ENCODE measurements at places on chromosomes 11 and 22.

DNA sequence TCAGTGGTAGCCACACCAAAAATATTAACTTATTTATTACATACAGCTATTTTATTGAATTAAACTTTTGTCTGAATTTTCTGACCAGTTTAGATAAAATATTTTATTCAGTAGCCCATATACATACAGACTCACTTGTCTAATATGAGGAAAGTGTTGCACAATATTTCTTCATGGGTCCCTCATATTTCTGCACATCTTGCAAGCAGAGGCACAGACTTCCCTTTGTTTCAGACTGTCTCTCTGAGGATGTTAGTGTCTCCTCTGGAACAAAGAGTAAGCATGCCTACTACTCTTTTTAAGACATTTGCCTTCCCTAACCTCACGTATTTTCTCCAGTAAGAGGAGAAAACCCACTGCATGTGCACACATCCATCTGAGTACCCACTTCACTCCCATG lies 81.2 kb downstream of the OR5AK2 start:
- no peak for DNase-seq

DNA sequence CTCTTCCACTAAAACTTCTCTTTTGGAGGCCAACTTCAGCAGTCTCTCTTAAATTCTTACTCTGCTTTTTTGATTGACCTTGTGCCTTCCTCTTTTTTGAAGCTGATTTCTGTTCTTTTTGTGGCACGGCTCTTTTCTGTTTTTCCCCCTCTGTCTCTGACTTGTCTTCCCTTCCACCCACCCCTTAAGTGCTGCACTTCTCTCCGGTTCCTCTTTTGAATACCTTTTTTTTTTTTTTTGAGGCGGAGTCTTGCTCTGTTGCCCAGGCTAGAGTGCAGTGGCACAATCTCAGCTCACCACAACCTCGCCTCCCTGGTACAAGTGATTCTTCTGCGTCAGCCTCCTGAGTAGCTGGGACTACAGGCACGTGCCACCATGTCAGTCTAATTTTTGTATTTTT lies 211.9 kb downstream of the BLID start:
- no peak for DNase-seq

- DNase-seq = no peak
Measured at GRCh38 chr11:18792827-18793226, 1.2 kb upstream of the PTPN5 start.

- peak; percentile 5 for DNase-seq
Measured at GRCh38 chr22:24727218-24727851, 47.2 kb downstream of the PIWIL3 start.

- DNase-seq = no peak
Measured at GRCh38 chr11:116773203-116774097, 663 bp upstream of the BUD13 start.

- no peak for DNase-seq
Measured at GRCh38 chr22:22802339-22802970, 85.2 kb upstream of the IGLL5 start.

- no peak for DNase-seq
Measured at GRCh38 chr22:43148581-43148980, 2.8 kb upstream of the TSPO start.

DNA sequence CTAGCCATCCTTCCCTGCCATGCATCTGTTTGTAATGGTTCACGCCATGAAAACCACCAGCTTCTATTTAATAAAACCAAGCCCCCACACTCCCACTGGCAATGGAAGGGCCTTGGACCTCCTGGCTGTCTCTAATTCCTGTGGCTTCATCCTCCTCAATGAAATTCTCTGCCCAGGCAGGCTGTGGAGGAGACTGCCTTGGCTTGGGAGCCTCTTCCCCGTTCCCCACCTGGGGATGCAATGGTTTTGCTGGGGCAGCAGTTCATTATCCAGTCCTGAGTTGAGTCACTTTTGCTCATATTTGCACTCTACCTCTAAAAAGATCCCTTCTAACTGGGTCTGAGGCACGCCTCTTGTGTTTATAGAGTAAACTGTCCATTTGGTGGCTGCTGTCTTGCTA lies 515.8 kb downstream of the NTM start:
- DNase-seq = no peak

DNA sequence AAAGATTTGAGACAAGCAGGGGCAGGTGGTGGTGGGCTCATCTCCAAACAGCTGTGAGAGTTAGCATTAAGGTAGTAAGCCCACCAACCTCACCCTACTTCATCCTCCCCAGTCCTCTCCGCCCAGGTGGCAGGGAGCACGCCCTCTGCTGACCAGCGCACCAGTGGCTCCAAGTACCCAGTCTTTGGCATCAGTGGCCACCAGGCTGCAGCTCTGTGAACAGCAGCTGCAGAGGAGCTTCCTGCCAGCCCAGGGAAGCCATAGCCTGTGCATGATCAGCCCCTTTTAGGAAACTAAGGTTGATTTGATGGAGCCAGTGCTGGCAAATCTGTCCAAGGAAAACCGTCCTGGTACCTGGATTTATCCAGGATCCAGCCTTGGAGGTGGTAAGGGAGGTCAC lies 21.7 kb downstream of the CAVIN3 start:
- DNase-seq = no peak

GRCh38 chr11:134024420-134025081 lies 44.3 kb upstream of the JAM3 start:
- no peak for DNase-seq

DNA sequence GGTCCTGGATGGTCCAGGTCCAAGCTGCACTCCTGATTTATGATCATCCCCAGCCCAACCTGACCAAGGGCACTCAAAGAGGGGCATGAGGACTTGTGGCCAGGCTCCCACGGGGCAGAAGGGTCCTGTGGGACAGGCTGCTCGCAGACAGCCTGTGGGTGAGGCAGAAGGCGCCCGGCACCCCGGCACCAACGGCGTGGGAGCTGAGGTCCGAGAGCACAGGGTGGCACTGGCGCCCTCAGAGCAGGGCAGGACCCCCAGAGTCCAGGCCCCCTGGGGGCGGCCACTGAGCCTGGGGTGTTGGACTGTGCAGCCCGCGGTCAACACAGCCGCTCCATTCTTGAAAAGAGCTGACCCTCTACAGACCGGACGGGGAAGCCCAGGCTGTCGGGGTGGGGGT lies 3.3 kb downstream of the IL17REL start:
- DNase-seq = no peak

- no peak for DNase-seq
Measured at GRCh38 chr22:45546333-45547015, 43.8 kb downstream of the FBLN1 start.

DNA sequence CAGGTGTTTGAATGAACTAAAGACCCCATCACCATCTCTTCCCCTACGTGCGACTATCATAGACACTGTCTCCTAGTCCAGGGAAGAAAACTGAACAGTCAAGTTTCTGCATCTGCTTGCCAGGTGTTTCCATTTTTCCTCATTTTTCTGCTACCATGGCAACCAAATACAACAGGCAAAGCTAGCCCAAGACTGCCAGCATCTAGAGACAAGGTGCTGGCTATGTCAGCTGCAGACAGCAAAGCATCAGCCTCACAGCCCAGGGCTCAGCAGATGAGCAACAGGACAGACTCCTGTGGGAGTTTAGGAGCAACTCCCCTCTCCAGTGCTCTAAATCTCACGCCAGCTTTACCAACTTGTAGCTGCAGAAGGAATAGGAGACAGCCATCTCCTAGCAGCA lies 124.3 kb downstream of the C11orf58 start:
- no peak for DNase-seq

GRCh38 chr11:94149431-94150017 lies 20.9 kb downstream of the PANX1 start:
- DNase-seq = no peak

DNA sequence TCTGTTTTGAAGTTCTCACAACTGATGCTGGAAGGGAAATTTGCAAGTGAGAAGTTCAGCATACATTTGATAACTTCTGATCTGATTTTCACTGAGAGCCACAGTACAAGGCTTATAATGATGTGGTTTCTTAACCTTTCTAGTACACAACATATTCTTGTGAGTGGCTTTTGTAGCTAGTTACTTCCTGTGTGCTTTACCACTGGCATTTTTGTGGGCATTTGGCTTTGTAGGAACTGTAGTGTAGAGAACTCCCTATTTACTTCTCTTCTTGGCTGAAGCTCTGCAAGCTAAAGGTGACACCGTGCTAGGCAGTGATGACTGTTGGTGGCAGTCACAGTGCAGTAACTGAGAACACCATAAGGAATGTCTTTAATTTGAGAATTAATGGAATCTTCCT lies 14.9 kb downstream of the USP47 start:
- no peak for DNase-seq

- no peak for DNase-seq
Measured at GRCh38 chr11:45383224-45383623, 97.1 kb upstream of the SYT13 start.

- DNase-seq = no peak
Measured at GRCh38 chr22:17824457-17824856, 50.2 kb upstream of the BID start.

DNA sequence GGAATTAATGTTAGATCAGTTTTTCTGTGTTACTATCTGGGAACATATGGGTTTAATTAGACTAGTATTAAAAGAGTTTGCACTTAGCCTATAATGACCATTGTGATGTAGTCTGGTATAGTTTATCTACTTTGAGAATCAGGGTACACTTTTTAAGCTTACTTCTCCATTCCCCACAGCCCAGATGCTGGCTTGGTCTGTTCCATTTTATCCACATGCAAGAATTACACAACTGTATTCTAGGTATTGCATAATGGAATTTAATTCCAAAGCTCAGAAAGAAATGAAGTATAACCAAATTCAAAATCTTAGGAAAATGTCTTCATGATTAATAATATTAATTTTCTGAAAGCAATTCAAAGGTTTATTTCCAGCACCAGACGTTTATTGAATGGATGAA lies 122.2 kb upstream of the PDGFD start:
- DNase-seq = no peak

DNA sequence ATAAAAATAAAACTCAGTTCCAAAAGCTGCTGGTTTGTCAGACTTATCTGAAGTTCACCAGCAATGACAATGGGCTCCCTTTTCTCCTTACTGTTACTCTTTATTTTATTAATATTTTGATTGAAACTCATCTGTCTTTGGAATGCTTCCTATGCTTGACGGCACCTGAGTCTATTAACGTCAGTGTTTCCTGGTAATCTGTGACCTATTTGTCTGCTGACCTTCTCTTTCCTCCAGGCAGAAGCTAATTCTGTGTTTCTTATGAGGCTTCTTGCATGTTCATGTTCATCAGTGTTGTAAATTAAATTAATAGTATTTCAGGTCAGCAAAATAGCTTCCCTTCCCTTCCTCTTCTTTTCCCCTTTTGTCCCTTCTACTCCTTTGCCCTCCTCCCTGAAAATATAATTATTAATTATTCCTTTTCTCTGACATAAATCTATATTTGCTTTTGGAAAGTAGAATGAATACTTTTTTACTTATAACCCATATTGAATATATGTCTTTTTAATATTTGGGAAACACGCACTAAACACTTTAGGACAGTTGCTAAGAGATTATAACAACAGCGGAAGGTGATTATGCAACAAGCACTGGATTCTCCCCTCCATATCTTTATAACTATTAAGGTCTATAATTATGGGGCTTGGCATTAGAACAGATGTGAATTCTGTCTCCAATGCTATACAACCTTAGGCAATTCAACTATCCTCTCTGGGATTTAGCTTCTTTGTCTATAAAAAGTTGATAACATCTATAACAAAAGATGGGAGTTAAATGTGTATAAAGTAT lies 32.1 kb upstream of the PCF11 start:
- DNase-seq = no peak

Data from NCI-H2081 treated with DMSO at 0.1 percent for 48 hours (cell line).